ENCODE measurements at places on chromosomes 16 and 17.

DNA sequence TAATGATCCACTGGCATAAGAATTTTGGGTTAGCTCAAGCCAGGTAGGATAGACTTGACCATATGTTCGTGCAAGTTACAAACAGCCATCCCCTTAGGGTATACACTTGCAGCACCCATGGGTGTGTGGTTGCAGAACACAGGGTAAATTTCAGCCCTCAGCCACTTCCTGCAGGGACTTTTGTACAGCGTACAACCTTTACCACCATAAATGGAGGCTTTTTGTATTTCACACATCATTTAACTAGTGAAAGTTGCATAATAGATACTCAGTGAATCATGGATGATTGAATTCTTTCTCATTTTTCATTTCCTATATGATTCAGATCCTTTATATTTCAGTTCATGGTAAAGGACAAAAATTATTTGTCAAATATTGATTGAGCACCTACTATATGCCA, 473.9 kb downstream of the CDH13 start:
- H3K4me3 ChIP-seq = no peak overlapping the region
- no peak overlapping the region for H3K27ac ChIP-seq
- no peaks in the 10 kb centered on the region for H3K36me3 ChIP-seq
- DNase-seq = no peak

DNA sequence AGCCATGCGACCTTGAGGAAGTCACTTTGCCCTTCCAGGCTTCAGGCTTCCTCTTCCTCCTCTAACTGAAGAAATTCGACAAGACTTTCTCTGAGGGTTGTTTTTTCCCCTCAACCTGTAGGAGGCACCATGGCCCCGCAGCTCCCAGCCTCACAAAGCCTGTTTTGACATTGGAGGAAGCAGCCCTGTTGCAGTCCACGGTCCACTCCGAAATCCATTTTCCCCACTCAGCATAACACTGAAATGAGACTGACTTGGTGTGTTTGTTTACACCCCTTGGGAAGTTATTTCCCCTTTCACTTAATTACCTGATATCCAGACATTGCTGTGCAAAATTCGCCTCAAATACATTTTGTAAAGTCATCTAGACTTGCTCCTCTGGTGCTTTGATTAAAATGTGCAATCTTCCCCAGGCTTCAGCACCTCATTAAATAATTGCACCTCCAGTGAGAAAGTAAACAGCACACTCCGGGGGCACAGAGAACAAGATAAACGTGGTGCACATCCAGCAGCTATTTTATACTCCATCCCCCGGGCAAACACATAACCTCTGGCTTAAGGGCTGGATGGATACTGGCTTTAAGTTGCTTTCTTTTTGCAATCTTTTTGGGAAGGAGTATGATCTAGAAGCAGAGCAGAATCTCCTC, 41.4 kb upstream of the PIRT start:
- H3K36me3 ChIP-seq = no peaks in the 10 kb centered on the region
- H3K27ac ChIP-seq = no peak overlapping the region
- H3K27me3 ChIP-seq = no peaks in the 10 kb centered on the region

DNA sequence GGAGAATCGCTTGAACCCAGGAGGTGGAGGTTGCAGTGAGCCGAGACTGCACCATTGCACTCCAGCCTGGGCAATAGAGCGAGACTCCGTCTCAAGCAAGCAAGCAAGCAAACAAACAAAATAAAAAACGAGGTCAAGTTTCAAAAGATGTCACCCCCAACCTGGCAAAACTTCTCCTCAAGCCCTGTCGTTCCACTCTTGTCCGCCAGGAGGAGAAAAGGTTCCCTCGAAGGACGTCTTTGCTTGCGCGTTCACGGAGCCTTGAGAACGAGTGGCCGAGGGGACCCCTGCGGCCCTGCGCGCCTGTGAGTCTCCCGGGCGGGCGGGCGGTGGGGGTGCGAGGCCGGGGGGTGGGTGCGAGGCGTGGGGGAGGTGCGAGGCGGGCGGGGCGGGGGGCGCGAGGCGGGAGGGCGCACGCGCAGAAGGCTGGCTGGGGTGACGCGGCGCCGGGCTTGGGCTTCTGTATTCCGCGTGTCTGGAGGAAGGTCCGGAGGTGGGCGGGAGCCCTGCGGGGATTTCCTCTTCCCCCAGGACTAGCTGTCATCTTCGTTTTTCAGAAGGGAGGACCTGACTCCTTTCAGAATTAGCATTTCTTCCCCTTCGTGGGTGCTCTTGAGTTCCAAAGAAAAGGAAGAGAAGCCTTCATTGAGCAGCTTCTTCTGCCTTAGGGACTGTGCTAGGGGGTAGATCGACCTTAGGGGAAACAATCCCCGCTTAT, 3.7 kb downstream of the SLC52A1 start:
- no peak overlapping the region for H3K27ac ChIP-seq
- peaks cover 19% of the 10 kb centered on the region for H3K4me1 ChIP-seq

DNA sequence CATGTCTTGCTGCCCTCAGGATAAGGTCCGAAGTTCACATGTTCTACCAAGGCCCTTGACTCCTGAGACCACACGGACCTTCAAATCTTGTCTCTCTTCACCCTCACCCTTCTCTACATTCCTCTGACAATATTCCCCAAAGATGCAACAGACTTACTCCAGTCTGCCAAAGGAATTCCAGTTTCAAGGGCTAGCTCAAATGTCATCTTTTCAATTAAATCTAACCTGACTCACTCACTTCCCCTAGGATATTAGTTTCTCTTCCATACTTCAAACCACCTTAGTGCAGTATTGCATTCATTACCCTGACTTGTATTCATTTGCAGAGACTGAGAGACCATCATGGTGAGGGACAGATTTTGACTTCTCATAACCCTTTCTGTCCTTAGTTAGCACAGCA, 59.6 kb upstream of the ADCY9 start:
- H3K27me3 ChIP-seq = no peaks in the 10 kb centered on the region
- H3K4me3 ChIP-seq = no peak overlapping the region
- no peaks in the 10 kb centered on the region for H3K4me1 ChIP-seq
- no peak overlapping the region for H3K27ac ChIP-seq
- no peak for DNase-seq
- no peaks in the 10 kb centered on the region for H3K36me3 ChIP-seq

DNA sequence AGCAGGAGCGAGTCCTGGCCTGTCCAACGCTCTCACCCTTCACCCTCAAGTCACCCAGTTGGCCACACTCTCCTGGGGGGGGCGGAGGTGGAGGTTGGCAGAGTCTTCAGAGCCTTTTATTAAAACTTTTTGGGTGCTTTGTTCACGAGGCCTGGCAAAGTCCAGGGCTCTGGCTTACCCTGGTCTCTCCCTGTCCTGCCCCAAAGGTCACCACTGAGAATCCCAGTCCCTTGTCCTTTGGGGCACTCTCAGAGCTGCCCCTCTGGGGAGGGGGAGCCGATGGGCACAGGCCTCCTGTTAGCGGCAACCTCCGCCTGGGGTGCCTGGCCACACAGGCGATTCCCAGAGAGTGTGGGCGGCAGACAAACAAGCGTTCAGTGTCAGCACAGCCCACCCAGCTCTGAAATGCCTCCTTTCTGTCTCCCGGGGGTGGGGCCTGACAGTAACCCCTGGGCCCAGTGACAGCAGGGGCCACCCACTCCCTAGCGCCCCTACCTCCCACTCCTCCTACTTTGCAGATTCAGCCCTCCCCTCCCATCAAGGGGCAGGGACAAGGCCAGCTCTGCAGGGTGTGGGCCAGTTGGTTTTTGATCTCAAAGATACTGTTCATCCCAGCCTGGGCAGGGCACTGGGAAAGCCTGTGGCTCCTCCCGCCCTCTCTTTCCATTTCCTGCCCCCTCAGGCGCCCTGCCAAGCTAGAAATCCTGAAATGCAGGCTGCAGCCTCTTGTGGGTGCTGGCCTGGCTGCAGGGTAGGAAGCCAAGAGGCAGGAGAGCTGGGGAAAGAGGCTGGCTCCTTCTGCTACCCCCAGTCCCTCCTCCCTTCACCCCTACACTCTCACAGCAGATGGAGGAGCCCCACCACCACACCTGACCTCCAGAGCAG, 36.6 kb upstream of the EMP2 start:
- no peak overlapping the region for H3K4me3 ChIP-seq
- DNase-seq = no peak
- H3K27me3 ChIP-seq = no peaks in the 10 kb centered on the region
- H3K27ac ChIP-seq = no peak overlapping the region
- H3K36me3 ChIP-seq = no peaks in the 10 kb centered on the region

- peak overlapping the region; percentile 2 for H3K27ac ChIP-seq
- H3K4me1 ChIP-seq = peaks cover 16% of the 10 kb centered on the region
These were observed 641 bp upstream of the CBX2 start for GRCh38 chr17:79777120-79777893.

DNA sequence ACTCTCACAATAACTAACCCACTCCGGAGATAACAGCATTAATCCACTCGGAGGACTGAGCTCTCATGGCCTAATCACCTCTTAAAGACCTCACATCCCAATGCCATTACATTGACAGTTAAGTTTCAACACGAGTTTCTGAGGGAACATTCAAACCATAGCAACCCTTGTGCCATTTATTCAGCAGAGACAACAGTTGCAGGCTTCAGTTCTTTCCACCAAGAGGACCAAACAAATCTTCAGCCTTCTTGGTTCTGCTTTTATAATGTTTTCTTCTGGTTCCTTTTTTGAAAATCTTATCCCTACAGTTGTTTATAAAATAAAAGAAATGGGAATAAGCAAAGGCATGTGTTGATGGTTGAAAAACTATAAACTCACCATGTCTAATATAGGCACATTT, 2.1 kb upstream of the CD300E start:
- no peaks in the 10 kb centered on the region for H3K4me1 ChIP-seq
- H3K4me3 ChIP-seq = no peak overlapping the region
- no peak for DNase-seq
- H3K27me3 ChIP-seq = peaks cover 15% of the 10 kb centered on the region
- H3K27ac ChIP-seq = no peak overlapping the region

DNA sequence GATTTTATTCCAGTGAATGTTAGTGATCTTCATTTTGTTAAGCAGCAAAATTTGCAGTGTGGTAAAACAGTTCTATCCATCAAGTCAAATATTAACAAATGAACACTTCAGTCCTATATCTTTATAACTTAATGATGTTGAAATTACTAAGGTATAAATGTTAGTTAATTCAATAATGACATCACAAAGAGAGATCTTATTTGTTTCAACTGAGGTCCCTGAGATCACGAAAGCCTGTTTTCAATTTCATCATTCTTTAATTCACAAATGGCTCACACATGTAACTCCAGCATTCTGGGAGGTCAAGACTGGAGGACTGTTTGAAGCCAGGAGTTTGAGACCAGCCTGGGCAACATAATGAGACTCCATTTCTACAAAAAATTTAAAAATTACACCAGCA, 13.9 kb downstream of the SMURF2 start:
- H3K27ac ChIP-seq = no peak overlapping the region
- no peaks in the 10 kb centered on the region for H3K27me3 ChIP-seq
- no peak overlapping the region for H3K4me3 ChIP-seq
- no peak for DNase-seq

DNA sequence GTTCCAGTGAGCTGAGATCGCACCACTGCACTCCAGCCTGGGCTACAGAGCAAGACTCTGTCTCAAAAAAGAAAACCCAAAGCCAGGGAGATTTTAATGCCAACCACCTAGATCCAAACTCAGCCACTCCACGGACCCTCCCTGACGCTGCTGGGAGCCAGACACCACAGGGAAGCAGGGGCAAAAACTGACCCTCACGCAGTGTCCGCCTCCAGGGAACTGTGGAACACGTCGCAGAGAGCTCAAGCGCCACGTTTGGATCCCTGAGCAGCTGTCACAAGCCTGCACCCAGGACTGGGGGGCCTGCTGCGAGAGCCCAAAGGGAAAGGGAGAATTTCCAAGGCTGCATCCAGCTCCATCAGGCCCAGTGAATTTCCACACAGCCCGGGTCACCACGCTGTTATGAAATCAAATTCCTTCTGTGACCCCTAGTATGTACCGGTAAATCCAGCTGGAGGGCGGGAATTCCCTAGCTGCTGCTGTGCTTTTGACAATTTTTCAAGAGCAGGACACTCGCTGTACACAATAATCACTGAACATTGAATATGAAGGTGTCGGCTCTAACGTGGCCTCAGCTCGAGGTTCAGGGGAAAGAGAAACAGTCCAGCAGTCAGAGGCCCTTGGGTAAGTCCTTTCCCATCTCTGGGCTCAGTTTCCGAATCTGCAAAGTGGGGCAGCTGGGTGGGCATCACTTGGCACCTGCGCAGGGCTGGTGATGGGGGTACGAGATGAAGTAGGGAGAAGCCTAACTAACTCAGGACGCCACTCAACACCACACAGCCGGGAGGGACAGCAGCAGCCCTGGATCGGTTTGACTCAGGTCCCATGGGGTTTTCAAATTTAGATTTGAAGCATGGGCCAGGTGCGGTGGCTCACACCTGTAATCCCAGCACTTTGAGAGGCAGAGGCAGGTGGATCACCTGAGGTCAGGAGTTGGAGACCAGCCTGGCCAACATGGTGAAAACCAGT, 8.6 kb downstream of the CARHSP1 start:
- DNase-seq = no peak
- H3K4me3 ChIP-seq = no peak overlapping the region
- no peaks in the 10 kb centered on the region for H3K27me3 ChIP-seq
- H3K36me3 ChIP-seq = peaks cover 5% of the 10 kb centered on the region
- no peak overlapping the region for H3K27ac ChIP-seq

DNA sequence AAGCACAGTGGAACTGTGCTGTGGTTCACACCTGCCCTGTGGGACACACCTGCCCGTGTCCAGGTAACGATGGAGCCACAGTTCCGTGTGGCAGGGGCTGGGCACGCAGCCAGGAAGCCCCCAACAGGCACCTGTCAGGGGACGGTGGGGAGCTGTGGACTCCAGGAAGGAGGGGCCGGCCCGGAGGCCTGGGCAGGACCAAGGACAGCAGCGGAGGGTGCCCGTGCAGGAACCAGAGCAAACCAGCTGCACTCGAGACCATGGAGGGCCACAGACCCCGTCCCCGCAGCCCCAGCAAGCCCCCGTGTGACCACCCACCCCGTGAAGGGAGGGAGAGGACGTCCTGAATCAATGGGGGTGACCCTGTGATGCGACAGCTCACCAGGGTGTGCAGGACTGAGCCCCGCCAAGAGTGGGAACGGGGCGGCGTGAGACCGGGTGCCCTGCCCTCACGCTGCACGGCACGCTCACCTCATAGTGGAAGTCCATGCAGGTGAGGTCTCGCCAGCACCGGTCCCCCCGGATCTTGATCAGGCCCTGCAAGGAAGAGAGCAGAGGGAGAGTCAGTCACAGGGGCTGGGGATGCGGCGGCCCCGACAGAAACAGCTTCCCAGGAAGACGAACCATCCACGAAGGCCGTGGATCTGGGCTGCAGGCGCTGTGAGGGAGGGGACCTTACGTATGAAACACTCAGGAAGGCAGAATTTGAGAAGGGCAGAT, 78.1 kb downstream of the LMF1 start:
- no peak for DNase-seq
- no peaks in the 10 kb centered on the region for H3K27me3 ChIP-seq
- H3K4me3 ChIP-seq = no peak overlapping the region
- H3K4me1 ChIP-seq = no peaks in the 10 kb centered on the region
- no peak overlapping the region for H3K27ac ChIP-seq
